Aorta (tissue), 5 donors: ENCODE measurements at places on chromosomes 12 and 14. TPM values are rescaled to one million over a fixed set of nuclear protein-coding genes. Genes with fewer than 3 reads are reported as not detected.

DNA sequence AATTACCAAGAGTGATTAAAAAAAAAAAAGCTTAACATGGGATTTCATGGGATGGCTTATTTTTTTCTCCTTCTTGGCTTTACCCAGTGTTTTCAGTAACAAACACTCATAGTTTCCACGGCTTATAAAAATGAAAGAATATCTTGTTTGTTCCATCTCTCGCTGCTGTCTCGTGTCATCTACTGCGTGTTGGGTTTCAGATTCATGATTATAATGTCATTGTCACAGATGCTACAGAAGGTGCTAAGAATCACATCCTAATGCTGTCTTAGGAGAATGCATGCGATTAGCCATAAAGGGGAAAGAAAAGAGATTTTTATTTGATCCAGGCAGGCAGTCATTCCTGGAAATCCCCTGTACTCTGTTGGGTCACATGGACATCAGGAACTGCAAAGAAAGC, 1267.6 kb upstream of the TMEM132C start:
- no peak overlapping the region for H3K27ac ChIP-seq
- no peaks in the 10 kb centered on the region for H3K4me1 ChIP-seq
- no peaks in the 10 kb centered on the region for H3K27me3 ChIP-seq

DNA sequence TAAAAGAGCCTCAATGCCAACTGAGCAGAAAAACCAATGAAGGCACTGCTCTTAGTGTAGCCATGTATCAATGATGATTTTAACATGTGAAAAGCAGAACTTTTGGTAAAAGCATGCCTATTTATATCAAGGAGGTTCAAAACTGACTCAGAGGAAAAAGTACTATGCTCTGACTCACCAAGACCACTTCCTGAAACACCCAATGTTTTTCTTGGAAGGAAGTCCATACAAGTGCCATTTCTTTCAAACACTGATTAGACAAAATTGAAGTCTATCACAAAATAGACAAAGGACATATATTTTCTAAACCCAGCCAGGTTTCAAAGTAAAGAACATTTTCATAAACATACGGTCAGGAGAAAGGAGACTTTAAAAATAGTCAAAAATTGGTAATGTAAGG, 88.6 kb downstream of the EPS8 start:
- no peaks in the 10 kb centered on the region for H3K36me3 ChIP-seq
- no peak for DNase-seq
- no peaks in the 10 kb centered on the region for H3K27me3 ChIP-seq
- H3K4me3 ChIP-seq = no peak overlapping the region
- no peak overlapping the region for H3K27ac ChIP-seq

GRCh38 chr12:100388382-100388781, 31.5 kb downstream of the SLC17A8 start:
- no peaks in the 10 kb centered on the region for H3K4me1 ChIP-seq
- H3K36me3 ChIP-seq = no peaks in the 10 kb centered on the region
- DNase-seq = no peak
- H3K27me3 ChIP-seq = no peaks in the 10 kb centered on the region
- no peak overlapping the region for H3K27ac ChIP-seq
- H3K4me3 ChIP-seq = no peak overlapping the region

GRCh38 chr12:119480551-119480950, 113.0 kb upstream of the TMEM233 start:
- H3K36me3 ChIP-seq = no peaks in the 10 kb centered on the region
- H3K27ac ChIP-seq = no peak overlapping the region
- no peak for DNase-seq
- no peaks in the 10 kb centered on the region for H3K4me1 ChIP-seq

- H3K4me1 ChIP-seq = peaks cover 5% of the 10 kb centered on the region
- H3K36me3 ChIP-seq = no peaks in the 10 kb centered on the region
- H3K27me3 ChIP-seq = no peaks in the 10 kb centered on the region
- H3K4me3 ChIP-seq = no peak overlapping the region
These were observed 90.9 kb downstream of the MED13L start for GRCh38 chr12:116186482-116187150.

GRCh38 chr12:47819896-47820630, at the start of gene HDAC7:
HDAC7 (minus strand) TSS chr12:47819903; CDS start chr12:47819785, 118 bp downstream.
- peak within 1 kb of the TSS; percentile 86 for H3K4me3 ChIP-seq
- DNase-seq = peak; percentile 94
- H3K4me1 ChIP-seq = peaks cover 6% of the 10 kb centered on the region
- no peaks in the 10 kb centered on the region for H3K27me3 ChIP-seq
- peak within 1 kb of the TSS; percentile 97 for H3K27ac ChIP-seq
- H3K36me3 ChIP-seq = no peaks in the 10 kb centered on the region

Gene PTGER2
- total RNA-seq = 5.1 TPM

Gene TMEM233
- total RNA-seq = 1.0 TPM

DNA sequence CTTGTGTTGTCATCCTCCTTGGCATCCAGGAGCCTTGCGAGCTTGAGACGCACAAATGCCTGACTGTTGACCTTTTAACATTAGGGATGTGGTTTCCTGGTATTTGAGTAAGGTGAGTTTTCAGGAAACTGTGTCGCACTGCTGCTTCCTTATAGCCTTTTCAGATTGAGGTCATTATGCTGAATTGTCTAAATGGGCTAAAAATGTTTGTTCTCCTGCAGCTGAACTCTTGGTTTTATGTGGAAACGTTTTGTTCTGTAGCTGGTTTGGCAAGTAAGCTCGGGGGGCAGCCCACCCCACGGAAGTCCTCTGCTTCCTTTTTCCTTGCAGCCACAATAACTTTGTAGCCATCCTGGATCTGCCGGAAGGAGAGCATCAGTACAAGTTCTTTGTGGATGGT, 5.7 kb downstream of the PRKAB1 start:
- peaks cover 6% of the 10 kb centered on the region for H3K36me3 ChIP-seq
- DNase-seq = no peak
- H3K27ac ChIP-seq = no peak overlapping the region
- H3K27me3 ChIP-seq = no peaks in the 10 kb centered on the region

Gene RILPL2
- 13.7 TPM for total RNA-seq

Gene ALG10
- total RNA-seq = 6.5 TPM

GRCh38 chr12:31477687-31478086, 113.2 kb downstream of the DENND5B start:
- no peaks in the 10 kb centered on the region for H3K4me1 ChIP-seq
- H3K36me3 ChIP-seq = no peaks in the 10 kb centered on the region
- H3K4me3 ChIP-seq = no peak overlapping the region
- H3K27me3 ChIP-seq = no peaks in the 10 kb centered on the region
- H3K27ac ChIP-seq = no peak overlapping the region
- no peak for DNase-seq

- DNase-seq = no peak
- no peaks in the 10 kb centered on the region for H3K27me3 ChIP-seq
These were observed 13.6 kb upstream of the MLXIP start for GRCh38 chr12:122064780-122065588.

DNA sequence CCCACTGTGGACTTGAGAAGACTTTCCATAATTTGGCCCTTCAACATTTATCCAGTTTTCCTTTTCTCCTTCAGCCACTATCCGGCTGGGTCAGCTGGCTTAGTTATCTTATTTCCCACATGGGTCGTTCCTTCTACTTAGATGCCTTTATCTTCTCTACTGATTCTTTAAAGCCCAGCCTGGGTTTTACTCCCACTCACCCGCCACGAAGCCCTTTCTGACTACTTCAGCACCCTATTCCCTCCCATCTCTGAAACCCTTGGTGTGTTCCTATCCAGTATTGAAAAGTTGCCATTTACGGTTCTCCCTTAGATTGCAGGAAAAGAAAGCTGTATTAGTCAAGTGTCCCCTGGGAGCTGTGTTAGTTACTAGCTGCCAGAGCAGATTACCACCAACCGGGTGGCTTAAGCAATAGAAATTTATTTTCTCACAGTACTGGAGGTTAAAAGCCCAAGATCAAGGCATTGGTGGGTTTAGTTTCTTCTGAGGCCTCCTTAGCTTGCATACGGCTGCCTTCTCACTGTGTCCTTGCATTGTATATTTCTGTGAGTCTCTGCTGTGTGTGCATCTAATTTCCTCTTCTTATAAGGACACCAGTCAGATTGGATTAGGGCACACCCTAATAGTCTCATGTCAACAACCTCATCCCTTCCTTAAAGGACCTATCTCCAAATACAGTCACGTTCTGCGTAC, 105.5 kb downstream of the GPATCH2L start:
- no peak for DNase-seq
- peaks cover 3% of the 10 kb centered on the region for H3K4me1 ChIP-seq
- H3K36me3 ChIP-seq = no peaks in the 10 kb centered on the region
- no peak overlapping the region for H3K4me3 ChIP-seq
- no peak overlapping the region for H3K27ac ChIP-seq

DNA sequence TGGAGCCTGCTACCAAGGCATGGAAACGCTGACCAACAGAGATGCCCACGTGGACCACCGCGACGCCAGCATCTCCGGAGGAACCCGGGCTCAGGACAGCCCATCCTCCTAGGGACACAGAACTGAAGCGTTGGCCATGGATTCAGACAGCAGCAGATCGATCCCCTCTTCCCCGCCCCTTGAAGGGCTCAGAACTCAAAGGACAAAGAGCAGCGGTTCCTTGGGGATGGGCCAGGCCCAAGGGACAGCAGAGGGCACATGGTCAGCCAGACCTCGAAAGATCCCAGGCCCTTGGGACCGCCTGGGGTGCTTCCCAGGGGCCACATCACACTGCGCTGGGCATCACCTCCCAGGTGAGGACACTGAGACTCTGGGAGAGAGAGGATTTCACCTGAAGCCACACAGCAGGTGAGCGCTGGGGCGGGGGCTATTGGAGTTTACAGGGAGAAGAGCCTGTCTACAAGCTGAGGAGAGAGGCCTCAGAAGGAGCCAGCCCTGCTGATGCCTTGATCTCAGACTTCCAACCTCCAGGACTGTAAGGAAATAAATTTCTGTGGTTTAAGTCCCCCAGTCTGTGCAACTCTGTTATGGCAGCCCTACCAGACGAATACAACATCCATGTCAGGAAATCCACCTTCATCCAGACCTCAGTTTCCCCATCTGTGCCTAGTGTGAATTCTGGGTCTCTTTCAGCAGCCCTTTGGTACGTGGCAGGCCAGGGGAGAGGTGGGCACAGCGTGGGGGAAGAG, 49.4 kb downstream of the CCNK start:
- H3K27me3 ChIP-seq = no peaks in the 10 kb centered on the region
- H3K27ac ChIP-seq = no peak overlapping the region
- no peak for DNase-seq
- no peaks in the 10 kb centered on the region for H3K4me1 ChIP-seq

- H3K27me3 ChIP-seq = no peaks in the 10 kb centered on the region
- no peaks in the 10 kb centered on the region for H3K36me3 ChIP-seq
- no peak overlapping the region for H3K4me3 ChIP-seq
- no peak overlapping the region for H3K27ac ChIP-seq
- no peaks in the 10 kb centered on the region for H3K4me1 ChIP-seq
These were observed 4.5 kb downstream of the E2F7 start for GRCh38 chr12:77060883-77061240.

Gene TEDC1
- 30.5 TPM for total RNA-seq

DNA sequence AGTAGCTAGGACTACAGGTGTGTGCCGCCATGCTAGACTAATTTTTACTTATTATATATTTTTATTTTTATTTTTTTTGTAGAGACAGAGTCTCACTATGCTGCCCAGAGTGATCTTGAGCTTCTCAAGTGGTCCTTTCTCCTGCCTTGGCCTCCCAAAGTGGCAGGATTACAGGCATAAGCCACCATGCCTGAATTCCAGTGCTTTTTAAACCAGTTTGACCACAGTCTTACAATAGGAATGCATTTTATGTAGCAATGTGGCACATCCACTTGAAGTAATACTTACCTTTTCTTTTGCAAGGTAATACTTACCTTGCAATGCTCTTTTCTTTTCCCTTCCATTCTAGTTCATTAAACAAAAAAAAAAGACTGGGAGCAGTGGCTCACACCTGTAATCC, 38.0 kb upstream of the CPM start:
- no peaks in the 10 kb centered on the region for H3K4me1 ChIP-seq
- no peak overlapping the region for H3K27ac ChIP-seq
- no peaks in the 10 kb centered on the region for H3K36me3 ChIP-seq
- no peak overlapping the region for H3K4me3 ChIP-seq
- no peak for DNase-seq
- H3K27me3 ChIP-seq = no peaks in the 10 kb centered on the region

- no peaks in the 10 kb centered on the region for H3K27me3 ChIP-seq
- peaks cover 27% of the 10 kb centered on the region for H3K36me3 ChIP-seq
- H3K4me3 ChIP-seq = no peak overlapping the region
- no peaks in the 10 kb centered on the region for H3K4me1 ChIP-seq
These were observed 11.5 kb upstream of the PRKAG1 start for GRCh38 chr12:49030119-49030518.

Gene DBX2
- total RNA-seq = 0.27 TPM

Gene GPR132
- 2.9 TPM for total RNA-seq

Gene SERPINA3
- 220 TPM for total RNA-seq

DNA sequence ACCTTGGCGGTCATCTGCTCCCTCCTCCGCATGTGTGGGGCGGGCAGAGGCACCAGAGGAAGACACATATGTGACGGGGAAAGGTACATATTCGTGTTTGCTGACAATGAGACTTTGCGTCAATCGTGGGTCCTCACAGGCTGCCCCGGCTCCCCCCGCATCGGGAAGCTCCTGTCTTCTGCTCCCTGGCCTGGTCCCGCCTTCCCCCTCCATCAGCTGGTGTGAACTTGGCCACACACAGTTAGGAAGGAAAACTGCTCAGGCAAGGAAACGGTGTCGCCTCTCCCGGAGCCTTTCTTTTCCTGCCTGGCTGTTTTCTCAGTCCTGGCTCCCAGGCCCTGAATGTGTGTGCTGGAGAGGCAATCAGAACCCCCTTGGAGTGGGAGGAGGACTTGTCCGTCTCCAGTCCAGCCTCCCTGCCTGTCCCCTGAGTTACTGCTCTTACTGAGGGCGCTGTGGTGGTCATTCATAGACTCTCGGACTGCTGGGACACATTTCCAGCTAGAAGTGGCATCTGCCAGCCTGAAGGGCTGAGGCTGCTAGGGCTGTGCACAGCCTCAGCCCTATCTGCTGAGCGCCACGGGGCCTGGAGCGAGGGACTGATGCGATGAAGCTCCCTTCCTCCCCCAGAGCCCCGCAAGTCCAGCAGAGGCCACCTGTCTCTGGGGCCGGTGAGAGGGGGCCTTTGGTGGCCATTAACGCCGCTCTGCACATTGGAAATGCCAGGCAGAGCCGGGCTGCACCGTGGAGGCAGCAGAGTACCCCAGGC, 44.2 kb upstream of the TSPAN9 start:
- H3K36me3 ChIP-seq = no peaks in the 10 kb centered on the region
- H3K4me1 ChIP-seq = no peaks in the 10 kb centered on the region
- DNase-seq = peak; percentile 32
- H3K4me3 ChIP-seq = no peak overlapping the region

Gene MED6
- 31.5 TPM for total RNA-seq

DNA sequence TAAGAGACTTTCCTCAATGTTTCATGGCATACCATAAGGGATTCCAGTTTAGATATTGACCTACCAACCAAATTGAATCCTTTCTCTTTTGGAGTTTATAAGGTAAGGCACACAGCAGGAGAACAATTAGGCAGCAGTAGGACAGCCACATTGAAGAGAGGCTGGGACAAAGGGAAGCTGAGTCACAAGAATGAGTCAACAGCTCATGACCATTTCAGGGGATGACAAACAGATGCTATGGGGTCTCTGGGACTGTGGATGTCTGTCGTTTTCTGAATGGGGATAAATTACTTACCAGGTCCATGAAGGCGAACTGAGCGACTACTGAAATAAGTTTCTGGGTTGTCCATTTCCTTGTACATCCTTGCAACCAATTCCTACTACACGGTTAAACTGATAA, 48.6 kb upstream of the E2F7 start:
- no peaks in the 10 kb centered on the region for H3K27me3 ChIP-seq
- DNase-seq = no peak
- no peaks in the 10 kb centered on the region for H3K36me3 ChIP-seq
- H3K27ac ChIP-seq = no peak overlapping the region
- H3K4me3 ChIP-seq = no peak overlapping the region
- H3K4me1 ChIP-seq = no peaks in the 10 kb centered on the region
